ENCODE measurements at places on chromosomes 2 and 18.

DNA sequence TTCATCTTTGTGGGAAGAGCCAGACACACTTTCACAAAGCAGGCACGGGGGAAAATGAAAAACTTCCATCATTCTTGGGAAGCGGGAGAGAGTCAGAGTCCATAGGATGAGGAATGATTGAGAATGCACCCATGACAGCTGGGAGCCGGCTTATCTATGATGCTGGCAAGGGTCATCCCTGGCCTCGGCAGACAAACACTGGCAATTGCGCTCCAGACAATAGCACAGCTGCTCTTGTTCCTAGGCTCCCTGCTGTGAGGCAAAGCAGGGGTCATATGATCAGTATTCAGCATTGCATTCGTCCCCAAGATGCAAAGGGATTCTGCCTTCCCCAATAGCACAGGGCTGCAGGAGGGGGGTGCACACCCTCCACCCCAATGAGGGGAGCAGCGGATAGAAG lies 33.0 kb downstream of the CYRIA start:
- no peak for DNase-seq

GRCh38 chr2:227813562-227814353 lies at the start of gene CCL20:
CCL20 (plus strand) TSS chr2:227813842; CDS start chr2:227813912, 70 bp downstream.
- DNase-seq: no peak

DNA sequence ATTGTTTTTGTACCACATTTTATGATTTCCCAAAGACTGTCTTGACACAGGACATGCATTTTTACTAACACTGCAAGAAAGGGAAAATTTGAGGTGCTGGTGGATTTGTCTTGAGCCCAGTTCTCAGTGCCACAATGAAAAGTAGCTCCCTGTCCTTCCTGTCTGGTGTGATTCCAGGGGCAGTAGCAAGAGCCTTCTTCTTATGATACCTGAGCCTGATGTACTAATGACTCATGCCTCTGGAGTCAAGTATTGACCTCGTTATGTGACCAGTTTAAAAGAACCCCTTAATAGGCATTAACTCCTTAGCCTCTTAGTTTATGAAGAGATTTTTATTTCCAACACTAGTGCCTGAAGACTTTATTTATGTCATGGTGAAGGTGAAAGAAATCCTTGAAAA lies 728.6 kb downstream of the SLC4A3 start:
- DNase-seq: no peak

DNA sequence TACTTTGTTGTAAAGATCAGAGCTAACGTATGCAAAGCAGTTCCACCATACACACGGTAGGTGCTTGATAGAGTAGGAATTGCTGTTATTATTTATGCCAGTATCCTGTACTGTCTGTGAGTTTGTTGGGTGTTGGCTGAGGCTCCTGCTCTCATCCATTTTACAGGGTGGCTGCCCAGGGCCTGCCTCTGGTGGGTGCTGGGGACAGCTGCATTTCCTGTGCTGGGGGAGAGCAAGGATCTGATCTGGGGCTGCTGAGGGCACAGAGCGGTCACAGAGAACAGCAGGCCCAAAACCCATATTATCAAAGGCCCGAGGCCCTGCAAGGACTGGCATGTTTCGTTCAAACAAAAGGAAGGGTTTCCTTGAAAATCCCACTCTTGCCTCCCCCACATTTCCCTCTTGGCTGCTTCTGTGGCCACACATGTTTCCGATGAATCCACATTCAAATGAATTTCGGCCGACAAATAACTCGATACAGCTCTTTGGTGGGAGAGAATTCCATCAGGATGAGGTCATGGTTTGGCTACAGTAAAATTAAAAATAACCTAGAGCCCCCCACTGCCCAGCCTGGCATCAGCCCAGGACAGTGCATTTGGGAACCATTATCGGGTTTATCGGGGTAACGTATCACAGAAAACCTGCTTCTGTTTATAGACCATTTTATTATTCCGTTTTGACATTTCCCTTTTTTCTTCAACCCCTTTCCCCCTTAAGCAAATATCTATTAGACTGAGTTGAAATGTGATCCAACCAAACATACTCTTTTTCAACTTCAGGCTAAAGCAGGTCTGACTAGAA lies 143.4 kb downstream of the CYRIA start:
- DNase-seq: no peak

DNA sequence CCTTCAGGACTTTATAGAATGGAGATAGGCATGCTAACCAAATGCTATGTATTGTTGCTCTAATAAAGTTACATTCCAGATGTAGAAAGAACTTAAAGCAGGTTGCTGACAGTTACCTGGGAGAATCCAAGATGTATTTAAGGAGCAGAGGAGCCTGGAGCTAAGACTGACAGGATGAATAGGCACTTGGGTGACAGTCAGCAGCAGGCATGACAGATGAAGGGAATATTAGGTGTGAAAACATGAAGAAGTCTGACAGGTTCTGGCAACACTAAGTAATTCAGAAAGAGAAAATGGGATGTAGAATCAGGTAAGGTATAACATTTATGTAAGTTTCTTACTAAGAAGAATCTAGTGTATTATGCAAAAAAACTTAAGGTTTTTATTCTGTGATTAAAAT lies 232.0 kb downstream of the DSC3 start:
- no peak for DNase-seq

- no peak for DNase-seq
Observed at GRCh38 chr2:38095996-38096861, 20.3 kb upstream of the CYP1B1 start.

DNA sequence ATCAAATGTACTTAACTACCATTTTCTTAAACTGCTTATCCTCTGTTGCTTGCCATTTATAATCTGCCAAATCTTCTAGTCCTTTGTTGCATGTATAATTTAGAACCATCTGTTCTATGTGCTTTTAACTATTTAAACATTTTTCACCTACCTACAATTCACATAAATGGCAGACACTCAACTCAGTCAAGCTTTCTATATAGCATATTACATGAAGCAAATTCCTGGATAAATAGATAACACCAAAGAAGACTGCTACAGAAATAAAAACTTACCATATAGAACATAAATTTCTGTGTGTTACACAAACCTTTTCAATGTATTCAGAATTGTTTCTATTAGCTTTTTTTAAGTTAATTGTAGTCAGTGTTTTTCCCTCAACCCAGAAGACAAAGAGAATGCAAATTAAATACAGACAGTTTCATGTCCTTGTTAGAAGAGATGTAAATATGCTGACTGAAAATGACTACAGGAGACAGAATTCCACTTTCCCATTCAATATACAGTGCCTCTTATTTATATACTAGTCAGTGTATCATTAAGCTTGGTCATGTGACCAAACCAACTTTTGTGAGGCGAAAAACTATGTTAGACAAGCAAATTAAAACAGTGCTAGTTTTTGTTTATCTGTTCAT lies 2.6 kb downstream of the BAZ2B start:
- no peak for DNase-seq

GRCh38 chr18:60466677-60467076 lies 94.1 kb upstream of the MC4R start:
- DNase-seq: no peak

GRCh38 chr2:11680182-11680900 lies 10.3 kb upstream of the NTSR2 start:
- DNase-seq: no peak

- DNase-seq: no peak
Observed at GRCh38 chr2:129587426-129588064, 391.9 kb upstream of the RAB6C start.

DNA sequence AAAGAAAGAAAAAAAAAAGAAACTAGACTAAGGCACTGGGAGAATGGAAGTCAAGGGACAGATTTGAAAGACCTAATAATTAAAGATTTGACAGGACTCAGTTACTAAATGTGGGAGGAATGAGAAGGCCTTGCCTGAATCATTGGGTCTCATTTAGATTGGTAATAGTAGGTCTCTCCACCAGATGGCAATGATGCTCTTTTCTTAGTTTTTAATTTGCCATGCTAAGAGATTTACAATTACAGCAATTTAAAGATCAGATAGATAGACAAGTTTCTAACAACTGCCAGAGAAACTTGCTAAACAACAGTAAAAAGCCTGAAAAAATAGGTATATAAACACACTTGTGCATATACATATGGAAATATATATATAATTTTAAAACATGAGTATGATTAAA lies 153.0 kb downstream of the TMEM247 start:
- no peak for DNase-seq

GRCh38 chr2:122183890-122184289 lies 428.4 kb downstream of the TSN start:
- no peak for DNase-seq

Measured in stimulated activated CD4-positive, alpha-beta T cell treated with anti-CD3 and anti-CD28 coated beads, Interleukin-4, amount 100 ng/mL, for 4 hours (primary cell).